ENCODE measurements at places on chromosomes 11 and 22.
A peak's percentile ranks its signal among the peaks of the same experiment; 100 is the strongest.

DNA sequence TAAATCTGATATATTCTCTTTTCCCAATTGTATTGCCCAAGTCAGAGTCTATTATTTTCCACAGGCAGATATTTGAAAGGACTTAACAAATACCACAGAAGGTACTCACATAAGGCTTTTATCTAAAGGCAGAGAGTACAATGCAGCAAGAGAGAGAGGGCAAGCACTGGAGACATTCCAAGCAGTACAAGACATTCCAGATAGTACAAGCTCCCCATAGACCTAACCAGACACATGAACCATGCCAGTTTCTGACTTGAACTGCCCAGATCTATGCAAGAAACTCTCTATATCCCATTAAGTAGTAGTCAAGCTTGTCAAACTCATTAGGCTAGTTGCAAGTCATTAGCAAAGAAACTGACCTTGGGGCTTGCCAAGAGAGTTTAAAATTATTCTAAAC lies 11.2 kb upstream of the MS4A6E start:
- DNase-seq = no peak

- peak; percentile 22 for DNase-seq
Measured at GRCh38 chr22:21972293-21972779, 10.3 kb downstream of the TOP3B start.

DNA sequence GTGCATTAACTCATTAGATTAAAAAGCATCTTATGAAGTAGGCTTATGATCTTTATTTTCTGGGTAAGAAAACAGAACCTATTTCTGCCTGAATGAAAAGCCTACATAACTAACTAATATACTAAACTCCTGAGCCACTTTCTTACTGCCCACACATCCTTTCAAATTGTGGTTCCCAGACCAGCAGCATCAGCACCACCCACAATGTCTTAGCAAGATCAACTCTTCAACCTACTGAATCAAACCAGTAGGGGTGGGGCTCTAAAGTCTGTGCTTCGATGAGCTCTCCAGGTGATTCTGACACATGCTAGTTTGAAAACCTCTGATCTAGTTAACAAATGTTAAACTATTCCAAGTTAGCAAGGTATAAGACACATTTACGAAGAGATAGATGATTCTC lies 462.4 kb downstream of the DLG2 start:
- no peak for DNase-seq

DNA sequence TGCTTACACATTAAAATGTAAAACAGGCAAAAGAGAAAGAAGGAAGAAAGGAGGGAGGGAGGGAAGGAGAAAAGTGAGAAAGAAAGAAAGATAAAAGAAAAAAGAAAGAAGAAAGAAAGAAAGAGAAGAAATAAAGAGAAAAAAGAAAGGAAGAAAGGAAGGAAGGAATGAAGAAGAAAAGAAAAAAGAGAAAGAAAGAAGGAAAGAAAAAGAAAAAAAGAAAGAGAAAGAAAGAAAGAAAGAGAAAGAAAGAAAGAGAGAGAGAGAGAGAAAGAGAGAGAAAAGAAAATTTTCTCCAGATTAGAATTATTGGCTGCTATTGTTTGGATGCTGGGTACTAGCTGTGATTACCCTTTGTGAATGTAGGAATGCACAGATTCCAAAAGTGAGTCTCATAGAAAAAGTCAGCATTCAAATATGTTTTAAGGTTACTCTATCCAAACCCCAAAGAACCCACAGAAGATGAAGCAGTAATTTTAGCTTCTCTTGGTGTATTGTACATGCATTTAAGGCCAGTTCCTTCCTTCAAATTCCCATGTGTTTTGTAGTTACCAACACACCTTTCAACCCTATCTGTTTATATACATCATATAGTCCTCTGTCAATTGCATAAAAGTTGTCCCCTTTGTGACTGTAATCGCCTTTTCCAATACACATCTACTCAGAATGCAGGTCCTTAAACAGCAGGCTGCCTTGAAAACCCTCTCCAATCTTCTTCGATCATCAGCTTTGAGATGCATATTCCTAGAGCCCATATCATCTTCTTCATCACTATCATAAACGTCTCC lies 789 bp upstream of the FAM111A start:
- DNase-seq = no peak

DNA sequence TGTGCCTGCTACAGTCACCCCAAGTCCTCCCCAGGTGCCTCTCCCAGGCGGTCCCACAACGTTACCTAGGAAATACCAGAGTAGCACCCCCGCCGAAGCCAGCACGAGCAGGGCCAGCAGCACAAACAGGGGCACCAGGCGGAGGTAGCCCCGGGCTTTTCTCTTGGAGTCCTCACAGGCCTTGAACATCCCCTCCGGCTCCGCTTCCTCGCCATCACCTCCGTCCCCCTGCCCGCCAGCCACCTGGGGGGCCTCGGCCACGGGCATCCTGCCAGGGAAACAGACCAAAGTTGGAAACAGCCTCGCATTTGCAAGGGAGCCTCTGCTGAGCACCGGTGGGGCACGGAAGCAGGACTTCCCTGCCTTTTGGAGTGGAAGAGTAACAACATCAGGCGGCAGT lies 6.4 kb downstream of the TMPRSS6 start:
- DNase-seq = no peak

DNA sequence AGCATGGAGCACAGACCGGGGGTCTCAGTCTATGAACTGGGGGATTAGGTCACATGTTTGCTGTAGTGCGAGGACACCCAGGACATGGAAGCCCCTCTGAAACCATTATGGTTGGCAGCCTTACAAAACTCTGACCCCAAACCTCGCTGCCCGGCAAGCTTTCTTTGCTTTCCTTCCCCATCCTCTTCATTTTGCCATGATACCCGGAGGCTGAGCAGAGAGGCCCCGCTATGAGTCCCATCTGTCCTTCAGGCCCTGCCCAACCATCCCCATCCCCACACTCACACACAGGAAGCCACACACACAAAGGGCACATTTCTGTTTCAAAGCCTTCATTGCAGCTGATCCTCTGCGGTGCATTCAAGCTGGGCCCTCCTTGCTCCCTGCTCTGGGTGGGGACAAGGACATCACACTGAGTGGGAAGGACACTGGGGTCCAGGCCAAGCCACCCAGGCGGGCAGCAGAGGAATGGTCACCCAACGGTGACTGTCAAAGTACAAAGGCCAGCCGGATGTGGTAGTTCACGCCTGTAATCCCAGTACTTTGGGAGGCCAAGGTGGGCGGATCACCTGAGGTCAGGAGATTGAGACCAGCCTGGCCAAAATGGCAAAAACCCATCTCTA lies 176.5 kb downstream of the CTTN start:
- DNase-seq = no peak

DNA sequence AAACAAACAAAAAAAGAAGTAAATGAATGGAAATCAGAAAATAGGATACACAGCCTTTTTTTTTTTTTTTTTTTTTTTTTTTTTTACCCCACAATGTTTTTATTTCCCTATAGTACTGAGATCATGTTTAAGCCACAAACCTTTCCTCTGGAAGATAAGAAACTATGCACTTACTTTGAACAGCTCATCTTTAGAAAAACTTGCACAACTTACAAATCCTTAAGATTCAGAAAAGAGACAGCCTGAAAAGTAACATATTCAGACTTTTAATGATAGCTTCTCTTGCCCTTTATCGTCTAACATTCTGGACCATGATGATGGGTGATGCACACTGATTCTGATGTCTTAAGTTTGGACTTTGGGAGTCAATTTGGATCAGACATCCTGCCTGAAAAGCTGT lies 80.3 kb downstream of the TNRC6B start:
- no peak for DNase-seq

Measured in activated CD4-positive, alpha-beta T cell treated with anti-CD3 and anti-CD28 coated beads for 1 hour (primary cell).